ENCODE measurements at places on chromosomes 11 and 22.

GRCh38 chr11:122201106-122201505, 85.1 kb upstream of the BLID start:
- no peak overlapping the region for H3K4me3 ChIP-seq
- H3K27me3 ChIP-seq: no peaks in the 10 kb centered on the region
- DNase-seq: no peak
- no peak overlapping the region for H3K27ac ChIP-seq
- no peaks in the 10 kb centered on the region for H3K36me3 ChIP-seq
- no peaks in the 10 kb centered on the region for H3K4me1 ChIP-seq

- H3K4me3 ChIP-seq: no peak overlapping the region
- peaks cover 15% of the 10 kb centered on the region for H3K4me1 ChIP-seq
- DNase-seq: no peak
Observed at GRCh38 chr11:75306529-75306928, 44.9 kb downstream of the ARRB1 start.

DNA sequence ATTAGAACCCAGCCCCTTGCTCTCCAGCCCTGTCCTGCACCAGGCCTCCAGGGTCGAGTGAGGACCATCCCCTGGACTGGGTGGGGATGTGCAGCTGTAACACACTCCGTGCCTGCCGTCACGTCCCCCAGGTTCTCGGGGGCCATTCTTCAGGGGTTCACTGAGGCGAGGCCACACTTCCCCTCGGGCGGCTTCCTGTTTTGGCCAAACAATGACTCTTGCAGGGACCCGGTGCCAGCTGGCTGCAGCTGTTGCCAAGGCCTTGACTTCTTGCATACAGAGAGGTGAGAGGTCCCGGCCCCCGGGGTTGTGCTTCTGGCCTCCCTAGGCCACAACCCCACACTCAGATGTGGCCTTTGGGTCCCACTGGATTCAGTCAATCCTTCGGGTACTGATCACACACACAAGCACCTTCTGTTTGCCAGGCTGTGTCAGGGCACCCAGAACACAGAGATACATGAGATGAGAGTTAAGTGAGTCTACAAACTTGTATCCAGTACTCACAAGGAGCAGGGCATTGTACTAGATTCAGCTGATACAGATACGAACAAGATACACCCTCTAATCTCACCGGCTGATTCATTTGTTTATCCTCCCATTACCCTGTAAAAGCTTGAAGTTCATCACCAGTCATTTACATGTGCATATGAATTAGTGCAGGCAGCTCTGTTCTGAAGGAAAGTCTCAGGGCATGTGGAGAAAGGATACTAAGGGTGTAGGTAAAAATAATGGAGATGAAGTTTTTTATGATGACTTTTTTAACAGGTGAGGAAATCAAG, 32.9 kb downstream of the LRRC32 start:
- no peak overlapping the region for H3K4me3 ChIP-seq
- H3K27ac ChIP-seq: no peak overlapping the region
- no peak for DNase-seq
- peaks cover 3% of the 10 kb centered on the region for H3K27me3 ChIP-seq
- no peaks in the 10 kb centered on the region for H3K4me1 ChIP-seq
- no peaks in the 10 kb centered on the region for H3K36me3 ChIP-seq

DNA sequence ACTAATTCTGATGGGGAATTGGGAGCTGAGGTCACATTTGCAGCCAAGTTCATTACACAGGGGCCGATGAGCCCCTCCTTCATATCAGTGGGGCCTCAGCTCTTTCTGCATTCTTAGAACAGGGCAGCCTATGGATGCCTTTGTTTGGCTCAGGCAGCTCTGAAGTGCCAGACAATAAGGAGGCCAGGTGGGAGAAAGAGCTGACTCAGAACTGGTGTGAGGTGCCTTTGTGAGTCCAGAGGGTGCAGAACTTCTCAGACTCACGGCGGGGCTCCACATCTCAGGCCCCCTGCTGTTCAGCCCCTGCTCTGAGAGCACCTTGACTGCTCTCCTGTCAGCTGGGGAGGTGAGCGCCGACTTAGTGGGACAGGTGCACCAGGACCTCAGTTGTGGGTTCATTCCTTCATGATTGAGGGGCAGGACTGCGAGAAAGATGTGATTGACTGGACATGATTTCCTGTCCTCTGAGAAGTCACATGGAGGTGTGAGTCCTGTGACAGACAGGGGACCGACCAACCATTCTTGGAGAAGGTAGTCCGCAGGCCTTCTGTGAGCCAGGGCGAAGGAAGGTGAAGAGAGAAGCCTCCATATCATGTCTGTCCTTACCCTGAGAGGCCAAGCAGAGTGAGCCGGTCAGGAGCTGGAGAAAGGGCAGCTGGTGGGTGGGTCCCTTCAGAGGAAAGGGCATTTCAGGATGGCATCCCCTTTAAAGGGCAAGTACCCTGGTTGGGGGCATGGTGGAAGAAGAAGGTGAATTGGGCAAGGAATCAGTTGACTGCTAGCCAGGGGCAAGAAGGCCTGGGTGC, 245.0 kb upstream of the TBCEL start:
- H3K27ac ChIP-seq: no peak overlapping the region
- no peak for DNase-seq
- H3K4me3 ChIP-seq: no peak overlapping the region
- no peaks in the 10 kb centered on the region for H3K4me1 ChIP-seq

Data from small intestine (tissue), 16 donors.